ENCODE measurements at places on chromosomes 5 and 9.

- DNase-seq, result no peak
Observed at GRCh38 chr5:116144103-116144502, 59.3 kb downstream of the COMMD10 start.

DNA sequence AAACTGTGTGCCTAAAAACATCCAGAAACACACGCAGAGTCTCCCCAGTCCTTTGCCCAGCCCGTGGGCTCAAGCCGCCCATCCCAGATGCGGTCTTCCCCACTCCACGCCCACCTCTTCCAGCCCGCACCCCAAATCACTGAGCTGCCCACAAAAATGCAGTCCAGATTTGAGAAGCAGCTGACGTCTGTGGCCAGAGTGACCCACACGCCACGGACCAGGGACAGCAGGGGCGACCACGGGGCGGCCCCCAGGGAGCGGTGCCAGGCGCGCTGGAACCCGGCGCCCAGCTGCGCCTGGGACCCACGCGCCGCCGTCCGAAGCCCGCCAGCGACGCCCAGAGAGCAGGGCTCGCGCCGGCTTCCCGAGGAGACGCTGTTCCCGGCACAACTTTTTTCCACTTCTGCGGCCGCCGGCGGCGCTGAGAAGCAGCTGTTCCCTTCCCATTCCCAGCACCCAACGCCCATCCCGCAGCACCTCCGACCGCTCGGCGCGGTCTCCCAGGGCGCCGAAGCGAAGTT is 674 bp downstream of the LHFPL2 start:
- DNase-seq, result no peak

DNA sequence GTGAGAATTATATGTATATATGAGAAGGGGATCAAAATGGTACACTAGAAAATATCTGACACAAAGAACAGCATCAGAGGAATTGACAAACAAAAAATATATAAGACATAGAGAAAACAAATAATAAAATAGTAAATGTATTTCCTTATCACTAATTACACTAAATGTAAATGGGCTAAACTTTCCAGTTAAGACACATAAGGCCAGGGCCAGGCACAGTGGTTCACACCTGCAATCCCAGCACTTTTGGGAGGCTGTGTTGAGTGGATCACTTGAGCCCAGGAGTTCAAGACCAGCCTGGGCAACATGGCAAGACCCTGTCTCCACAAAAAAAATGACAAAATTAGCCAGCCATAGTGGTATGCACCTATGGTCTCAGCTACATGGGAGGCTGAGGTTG is 8.5 kb downstream of the FBXL17 start:
- no peak for DNase-seq

GRCh38 chr5:124410539-124411488 is 335.6 kb downstream of the ZNF608 start:
- no peak for DNase-seq

GRCh38 chr5:127042593-127042992 is 12.2 kb upstream of the MARCHF3 start:
- DNase-seq, result no peak

DNA sequence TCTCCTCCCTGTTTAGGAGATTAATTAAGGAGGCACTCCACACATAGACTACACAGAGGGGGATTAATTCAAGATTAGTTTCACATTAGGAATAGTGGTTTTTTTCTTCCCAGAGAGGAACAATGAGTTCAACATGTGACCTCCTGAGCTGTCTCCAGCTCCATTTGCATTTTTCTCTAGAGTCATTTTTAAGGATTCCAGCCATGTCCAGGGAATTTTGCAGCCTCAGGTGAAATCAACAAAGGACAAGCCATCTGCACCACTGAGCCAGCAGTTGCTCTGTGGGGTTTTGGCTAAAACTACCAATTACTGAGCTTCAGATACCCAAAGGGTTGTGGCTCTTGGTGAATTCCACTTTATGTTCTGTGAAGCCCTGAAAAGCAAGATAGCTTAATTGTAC is 258.5 kb upstream of the PPP1R2B start:
- DNase-seq, result no peak

- no peak for DNase-seq
Observed at GRCh38 chr9:95268681-95269080, 48.8 kb downstream of the FANCC start.

DNA sequence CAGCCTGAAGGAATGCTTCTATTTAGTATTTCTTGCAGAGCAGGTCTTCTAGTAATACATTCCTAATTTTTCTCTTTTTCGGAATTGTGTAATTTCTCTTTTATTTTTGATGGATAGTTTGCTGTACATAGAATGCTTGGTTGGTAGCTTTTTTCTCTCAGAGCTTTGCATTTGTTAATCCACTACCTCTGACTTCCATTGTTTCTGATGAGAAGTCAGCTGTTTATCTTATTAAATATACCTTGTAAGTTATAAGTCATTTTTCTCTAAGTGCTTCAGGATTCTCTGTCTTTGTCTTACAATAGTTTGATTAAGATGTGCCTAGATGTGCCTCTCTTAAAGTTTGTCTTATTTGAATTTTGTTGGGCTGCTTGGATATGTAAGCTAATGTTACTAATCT is 101.9 kb downstream of the HTR1A start:
- DNase-seq, result no peak

GRCh38 chr9:134192951-134193731 is 28.8 kb upstream of the RNU6ATAC start:
- DNase-seq, result no peak

DNA sequence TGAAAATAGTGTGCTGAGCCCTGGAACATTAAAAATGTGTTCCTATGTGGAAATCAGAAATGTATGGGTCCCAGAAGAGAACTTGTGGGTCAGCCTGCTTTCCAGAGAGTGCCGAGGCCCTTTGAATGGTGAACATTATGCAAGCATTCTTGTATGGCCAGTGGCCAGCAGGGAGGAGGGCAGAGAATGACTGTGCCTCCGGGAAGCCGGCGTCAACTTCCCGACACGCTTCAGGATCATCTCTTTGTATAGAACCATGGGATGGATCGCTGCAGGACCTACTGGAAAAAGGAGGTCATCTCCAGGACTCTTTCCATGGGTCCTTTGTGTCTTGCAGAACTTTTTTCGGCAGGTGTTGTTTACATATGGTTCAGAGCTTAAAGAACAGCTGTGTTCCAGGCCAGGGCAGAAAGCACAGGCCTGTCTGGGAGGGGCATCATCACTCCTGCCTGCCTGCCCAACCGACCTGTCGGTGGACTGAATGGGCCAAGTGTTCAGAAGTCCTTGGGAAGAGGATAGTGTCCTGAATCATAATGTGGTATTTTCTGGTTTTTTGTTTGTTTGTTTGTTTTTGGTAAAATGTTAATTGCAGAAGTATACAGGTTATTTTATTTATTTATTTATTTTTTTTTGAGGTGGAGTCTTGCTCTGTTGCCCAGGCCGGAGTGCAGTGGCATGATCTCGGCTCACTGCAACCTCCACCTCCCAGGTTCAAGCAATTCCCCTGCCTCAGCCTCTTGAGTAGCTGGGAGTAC is 9.0 kb downstream of the PRRC2B start:
- DNase-seq, result no peak

GRCh38 chr5:78527925-78528324 is 120.6 kb downstream of the LHFPL2 start:
- DNase-seq, result no peak

DNA sequence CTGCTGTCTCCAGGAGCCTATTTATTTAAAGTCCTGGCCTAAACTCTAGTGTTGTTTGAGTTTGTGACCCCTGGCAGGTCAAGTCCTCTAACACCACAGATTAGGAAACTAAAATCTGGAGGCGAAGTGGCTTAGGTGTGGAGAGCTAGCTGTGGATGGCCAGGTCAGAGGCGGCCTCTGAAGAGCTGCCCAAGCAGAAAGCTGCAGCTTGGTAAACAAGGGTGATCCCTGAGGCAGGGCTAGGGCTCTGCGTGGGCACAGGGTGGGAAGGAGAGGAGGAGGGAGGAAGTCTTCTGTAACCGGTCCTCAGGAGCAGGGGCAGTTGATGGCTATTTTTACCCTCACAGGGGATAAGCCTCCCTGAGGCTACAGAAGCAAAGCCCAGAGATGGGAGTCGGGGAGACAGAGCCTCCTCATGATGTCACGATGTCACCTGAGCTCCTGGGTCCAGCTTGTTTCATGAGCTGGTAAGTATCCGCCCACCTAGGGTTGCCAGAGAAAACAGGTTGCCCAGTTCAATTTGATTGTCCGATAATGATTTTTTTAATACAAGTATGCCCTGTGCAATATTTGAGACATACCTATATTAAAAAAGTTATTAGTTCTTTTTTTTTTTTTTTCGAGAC is 25.9 kb upstream of the BOD1 start:
- no peak for DNase-seq

DNA sequence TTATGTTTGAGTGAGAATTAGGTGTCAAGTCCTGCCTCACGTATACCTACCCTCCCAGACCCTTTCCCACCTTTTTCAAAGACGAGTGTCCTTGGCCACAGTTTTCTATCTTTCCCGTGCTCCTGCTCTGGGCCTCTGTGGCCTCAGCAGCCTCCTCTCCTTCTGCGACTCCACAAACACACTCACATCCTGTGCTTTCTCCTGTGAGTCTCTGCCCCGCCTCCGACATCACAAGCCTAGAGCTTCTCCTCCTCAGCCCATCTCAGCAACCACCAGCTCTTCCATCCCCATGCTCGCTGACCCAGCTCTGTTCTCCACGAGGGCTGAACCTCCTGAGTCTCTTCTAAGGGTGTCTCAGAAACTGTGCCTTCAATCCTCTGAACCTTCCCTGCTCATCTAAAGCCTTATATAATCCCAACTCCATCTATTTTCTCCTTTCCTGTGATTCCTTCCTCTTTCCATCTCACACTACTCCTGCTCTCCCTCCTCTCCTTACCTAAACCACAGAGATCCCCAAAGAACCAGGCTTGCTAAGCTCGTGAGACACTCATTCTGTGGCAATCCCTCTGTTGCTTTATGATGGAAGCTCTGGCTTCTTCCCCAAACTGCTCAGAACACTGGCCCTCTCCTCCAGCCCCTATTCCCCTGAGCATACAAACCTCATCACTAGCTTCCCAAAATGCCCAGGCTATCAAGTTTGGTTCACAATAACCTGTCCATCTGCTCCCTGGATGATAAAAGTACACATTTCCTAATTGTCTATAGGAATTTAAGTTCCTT is 55.2 kb downstream of the RASEF start:
- no peak for DNase-seq

DNA sequence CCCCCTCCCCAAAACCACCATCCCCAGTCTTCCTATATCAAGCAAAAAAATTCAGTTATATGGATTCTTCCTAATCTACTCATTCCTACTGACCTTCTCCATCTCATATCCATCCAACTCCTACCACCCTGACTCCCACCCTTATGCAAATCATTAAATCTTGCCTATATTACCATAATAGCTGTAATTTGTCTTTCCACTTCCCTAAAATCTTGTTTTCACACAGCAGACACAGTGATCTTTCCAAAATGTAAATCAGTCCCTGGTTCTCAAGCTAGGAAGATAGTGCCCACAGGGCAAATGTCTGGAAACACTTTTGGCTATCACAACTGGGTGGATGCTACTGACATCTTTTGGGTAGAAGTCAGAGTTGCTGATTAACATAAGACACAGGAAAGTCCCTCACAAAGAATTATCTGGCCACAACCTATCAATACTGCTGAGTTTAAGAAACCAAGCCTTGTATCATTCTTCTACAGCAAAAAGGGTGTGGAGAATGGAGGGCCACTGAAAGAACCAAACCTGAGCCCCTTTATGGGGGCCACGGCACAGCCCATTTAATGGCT is 1.4 kb downstream of the SRA1 start:
- no peak for DNase-seq

DNA sequence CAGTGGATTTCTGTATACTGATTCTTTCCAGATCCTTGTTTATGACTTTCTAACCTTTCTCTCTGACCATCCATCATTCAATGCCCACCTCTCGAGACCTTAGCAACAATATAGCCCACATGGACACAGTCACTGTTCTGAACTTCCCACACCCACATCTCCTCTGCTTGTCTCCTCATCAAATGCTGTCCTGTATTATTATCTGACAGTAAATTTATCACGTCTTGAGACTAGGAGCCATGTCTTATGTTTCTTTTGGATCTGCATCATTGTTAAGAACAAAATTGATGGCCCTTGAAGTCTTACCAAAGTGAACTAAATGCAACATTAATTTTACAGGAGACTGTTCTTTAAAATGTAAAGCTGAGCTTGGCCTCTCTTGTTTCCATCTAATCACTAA is 495.4 kb upstream of the KLF4 start:
- no peak for DNase-seq

- no peak for DNase-seq
Observed at GRCh38 chr5:170076739-170077138, 29.0 kb upstream of the FOXI1 start.

DNA sequence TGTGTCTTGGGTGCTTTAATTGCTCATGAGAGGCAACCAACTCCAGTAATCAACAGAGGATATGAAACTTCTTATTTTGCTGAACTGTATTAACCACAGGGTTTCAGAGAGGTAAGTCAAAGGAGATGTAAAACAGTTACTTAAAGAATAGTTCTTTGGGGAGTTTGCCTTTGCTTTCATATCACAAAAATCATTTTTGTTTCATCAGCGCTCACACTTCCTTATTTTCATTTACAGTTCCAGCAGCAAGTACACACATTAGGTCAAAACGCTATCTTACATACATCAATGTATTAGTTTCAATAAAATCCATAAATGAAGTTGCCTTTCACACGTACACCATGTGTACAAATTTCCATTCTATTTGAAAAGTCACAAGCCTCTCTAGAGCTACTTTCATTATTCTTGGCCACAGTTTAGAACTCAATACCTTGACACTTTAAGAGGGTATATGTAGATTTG is 50.1 kb downstream of the ST8SIA4 start:
- no peak for DNase-seq

GRCh38 chr9:114504341-114505186 is 709 bp downstream of the WHRN start:
- DNase-seq, result no peak

- no peak for DNase-seq
Observed at GRCh38 chr5:9838916-9839315, 208.8 kb upstream of the TAS2R1 start.

GRCh38 chr9:137055385-137056364 is 1.8 kb upstream of the ENTPD2 start:
- DNase-seq, result no peak

GRCh38 chr5:170601619-170602018 is 97.8 kb downstream of the KCNIP1 start:
- no peak for DNase-seq

DNA sequence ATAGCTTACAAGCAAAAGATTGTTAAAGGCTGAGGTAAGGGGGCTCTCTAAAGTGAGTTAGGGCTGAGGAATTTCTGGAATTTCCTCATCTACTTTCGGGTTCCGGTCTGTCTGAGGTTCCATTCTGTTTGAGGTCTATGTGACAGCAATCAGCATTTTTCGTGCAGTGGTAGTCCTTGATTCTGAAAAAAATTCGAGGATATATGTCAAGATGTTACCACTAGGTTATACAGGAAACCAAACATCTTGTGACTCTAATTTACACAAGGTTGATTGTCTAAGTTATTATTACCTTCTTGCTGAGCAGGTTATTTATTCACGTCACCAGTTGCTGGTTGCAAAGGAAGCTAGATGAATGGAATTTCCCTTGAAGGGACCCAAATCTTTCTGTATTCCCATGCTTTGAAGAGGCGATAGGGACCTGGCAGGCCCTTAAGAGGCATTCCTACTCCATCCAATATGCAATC is 35.2 kb downstream of the RLN2 start:
- no peak for DNase-seq

Data from stimulated activated CD4-positive, alpha-beta T cell treated with anti-CD3 and anti-CD28 coated beads, TNF-alpha, amount 100 ng/mL, for 48 hours (primary cell).